Gastrocnemius medialis (tissue), 4 donors: ENCODE measurements at places on chromosomes 3 and 15. TPM values are rescaled to one million over a fixed set of nuclear protein-coding genes. Genes with fewer than 3 reads are reported as not detected.

- peaks cover 9% of the 10 kb centered on the region for H3K36me3 ChIP-seq
- H3K4me3 ChIP-seq: no peak overlapping the region
- H3K4me1 ChIP-seq: no peaks in the 10 kb centered on the region
Observed at GRCh38 chr3:132592216-132592615, 4.9 kb upstream of the ACKR4 start.

DNA sequence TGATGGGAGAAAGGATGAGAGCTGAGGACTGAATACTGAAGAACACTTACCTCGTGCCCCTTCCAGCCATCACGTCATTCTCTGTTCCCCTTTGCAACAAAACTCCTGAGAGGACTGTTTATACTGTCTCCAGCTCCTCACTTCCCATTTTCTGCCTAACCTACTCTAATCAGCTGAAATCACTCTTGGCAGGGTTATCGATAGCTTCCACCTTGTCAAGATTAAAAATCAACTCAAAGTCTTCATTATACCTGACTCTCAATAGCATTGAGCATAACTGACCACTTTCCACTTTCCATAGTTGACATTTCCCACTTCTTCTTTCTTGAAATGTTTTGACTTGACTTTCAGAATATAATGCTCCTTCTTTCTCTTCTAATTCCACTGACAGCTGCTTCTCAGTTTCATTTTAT lies 4.3 kb downstream of the BTBD1 start:
- no peaks in the 10 kb centered on the region for H3K27me3 ChIP-seq
- peak overlapping the region; percentile 78 for H3K4me3 ChIP-seq
- H3K27ac ChIP-seq: peak overlapping the region; percentile 87
- H3K36me3 ChIP-seq: no peaks in the 10 kb centered on the region
- H3K4me1 ChIP-seq: peaks cover 64% of the 10 kb centered on the region

DNA sequence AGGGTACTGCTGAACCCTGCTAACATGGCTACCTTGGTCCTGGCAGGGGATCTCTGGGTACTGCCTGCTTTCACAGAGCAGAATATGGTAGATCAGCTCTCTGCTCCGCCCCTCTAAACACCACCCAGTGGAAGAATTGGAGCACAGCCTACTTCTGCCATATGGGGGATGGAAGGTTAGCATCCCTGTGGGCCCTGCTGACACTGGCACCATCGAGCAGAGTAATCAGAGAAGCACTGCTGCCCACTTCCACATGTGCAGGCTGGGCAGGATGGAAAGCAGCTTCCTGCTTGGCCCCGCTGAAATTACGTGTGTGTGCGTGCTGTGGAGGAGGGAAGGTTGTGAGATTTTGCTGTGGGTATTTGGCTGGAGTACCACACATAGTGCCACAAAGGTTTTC lies 24.8 kb downstream of the CCR1 start:
- H3K36me3 ChIP-seq: no peaks in the 10 kb centered on the region
- no peak overlapping the region for H3K4me3 ChIP-seq
- H3K4me1 ChIP-seq: no peaks in the 10 kb centered on the region
- H3K27me3 ChIP-seq: no peaks in the 10 kb centered on the region

- no peaks in the 10 kb centered on the region for H3K36me3 ChIP-seq
- no peak for DNase-seq
- no peaks in the 10 kb centered on the region for H3K27me3 ChIP-seq
- no peak overlapping the region for H3K27ac ChIP-seq
- H3K4me3 ChIP-seq: no peak overlapping the region
Observed at GRCh38 chr3:17771177-17772017, 29.0 kb upstream of the TBC1D5 start.

DNA sequence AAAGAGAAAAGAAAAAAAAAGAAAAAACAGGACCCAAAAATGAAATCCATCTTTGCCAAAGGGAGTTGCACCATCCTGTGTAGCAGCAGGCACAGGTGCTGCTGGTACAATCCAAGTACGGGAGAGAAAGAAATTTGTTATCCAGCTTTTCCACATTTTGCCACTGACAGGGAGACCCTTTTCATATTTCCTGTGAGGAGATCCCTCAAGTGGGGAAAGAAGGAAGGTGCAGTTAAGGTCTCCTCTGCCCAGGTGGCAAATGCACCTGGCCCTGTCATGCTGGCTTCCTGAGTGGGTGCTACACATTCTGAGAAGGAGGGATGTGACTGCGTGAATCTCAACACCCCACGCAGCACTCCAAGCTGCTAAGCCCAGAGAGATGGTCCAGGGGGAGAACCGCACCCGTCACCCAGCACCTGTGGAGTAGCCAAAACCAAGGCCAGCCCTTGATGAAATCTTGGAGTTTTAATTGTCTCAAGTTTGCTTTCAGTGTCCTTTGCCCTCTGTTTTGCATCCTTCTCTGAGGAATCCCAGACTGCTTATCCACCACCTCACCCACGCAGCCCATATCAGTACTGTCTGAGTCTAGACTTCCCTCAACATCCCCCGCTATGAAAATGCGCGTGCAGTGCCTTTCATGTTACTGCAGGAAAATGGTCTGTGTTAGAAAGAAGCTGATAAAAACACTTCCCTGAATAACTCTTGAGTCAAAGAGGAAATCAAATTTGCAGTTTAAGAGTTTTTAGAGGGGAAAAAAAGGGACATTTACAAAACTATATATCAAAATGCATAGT lies 141.9 kb upstream of the THBS1 start:
- H3K27ac ChIP-seq: no peak overlapping the region
- no peaks in the 10 kb centered on the region for H3K36me3 ChIP-seq
- no peaks in the 10 kb centered on the region for H3K27me3 ChIP-seq

PIGZ gene
- total RNA-seq: 2.3 TPM

INO80 gene
- total RNA-seq: 29.5 TPM

- H3K4me1 ChIP-seq: peaks cover 11% of the 10 kb centered on the region
- H3K4me3 ChIP-seq: no peak overlapping the region
- no peak for DNase-seq
- no peaks in the 10 kb centered on the region for H3K27me3 ChIP-seq
- H3K27ac ChIP-seq: no peak overlapping the region
Observed at GRCh38 chr3:177051411-177051810, 145.9 kb downstream of the TBL1XR1 start.

DNA sequence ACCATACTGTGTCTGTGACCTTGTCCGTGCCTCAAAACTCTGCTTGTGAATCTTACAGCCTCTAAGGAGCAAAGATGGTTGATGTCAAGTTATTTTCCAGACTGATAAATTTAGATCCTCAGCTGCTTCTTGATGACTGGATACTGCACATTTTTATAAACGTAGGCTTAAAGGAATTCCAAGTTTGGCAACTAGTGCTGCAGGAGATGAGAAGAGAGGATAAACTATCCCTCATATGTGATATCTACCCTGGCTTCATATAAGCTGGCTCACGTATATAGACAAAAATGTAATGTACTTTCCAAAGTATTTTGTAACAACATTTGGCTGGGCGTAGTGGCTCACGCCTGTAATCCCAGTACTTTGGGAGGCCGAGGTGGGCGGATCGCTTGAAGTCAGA lies 89.6 kb downstream of the GMPS start:
- no peaks in the 10 kb centered on the region for H3K27me3 ChIP-seq
- H3K27ac ChIP-seq: no peak overlapping the region
- H3K4me3 ChIP-seq: no peak overlapping the region
- no peaks in the 10 kb centered on the region for H3K4me1 ChIP-seq
- DNase-seq: no peak

- H3K36me3 ChIP-seq: no peaks in the 10 kb centered on the region
- H3K27ac ChIP-seq: no peak overlapping the region
- no peak for DNase-seq
- H3K27me3 ChIP-seq: no peaks in the 10 kb centered on the region
- H3K4me1 ChIP-seq: no peaks in the 10 kb centered on the region
- H3K4me3 ChIP-seq: no peak overlapping the region
Observed at GRCh38 chr3:28853830-28854229, 427.0 kb upstream of the RBMS3 start.

HES1 gene
- total RNA-seq: 38.3 TPM

DNA sequence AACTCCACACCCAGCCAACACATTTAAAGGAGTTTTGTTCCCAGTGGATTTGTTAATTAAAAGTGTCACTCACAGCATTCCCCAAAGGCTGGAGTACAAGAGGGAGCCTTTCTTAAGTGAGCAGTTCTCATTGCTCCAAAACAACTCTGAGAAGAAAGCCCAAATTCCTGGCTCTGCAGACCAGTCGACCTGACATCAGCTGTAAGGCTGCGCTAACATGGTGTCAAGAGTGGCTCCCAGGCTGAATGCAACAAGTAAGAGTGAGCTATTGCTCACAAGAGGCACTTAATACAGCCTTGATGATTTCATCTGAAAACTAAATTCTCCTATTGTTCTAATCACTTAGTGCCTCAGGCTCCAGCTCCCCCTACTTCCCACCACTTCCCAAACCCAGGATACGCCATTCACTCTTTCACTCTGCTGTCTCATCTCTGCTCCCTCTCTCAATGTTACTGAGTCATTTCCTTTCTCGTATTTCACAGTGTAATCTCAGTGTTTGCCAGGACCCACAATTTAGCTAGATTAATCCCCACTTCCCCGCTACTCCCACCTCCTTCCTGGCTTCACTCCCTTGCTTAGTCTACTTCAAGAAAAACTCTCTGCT lies 81.8 kb downstream of the WWTR1 start:
- H3K36me3 ChIP-seq: no peaks in the 10 kb centered on the region
- DNase-seq: no peak
- H3K27ac ChIP-seq: peak overlapping the region; percentile 72
- H3K4me1 ChIP-seq: peaks cover 90% of the 10 kb centered on the region

GRCh38 chr3:138850151-138850550 lies 15.4 kb upstream of the PIK3CB start:
- H3K27ac ChIP-seq: no peak overlapping the region
- H3K27me3 ChIP-seq: no peaks in the 10 kb centered on the region
- DNase-seq: no peak

DNA sequence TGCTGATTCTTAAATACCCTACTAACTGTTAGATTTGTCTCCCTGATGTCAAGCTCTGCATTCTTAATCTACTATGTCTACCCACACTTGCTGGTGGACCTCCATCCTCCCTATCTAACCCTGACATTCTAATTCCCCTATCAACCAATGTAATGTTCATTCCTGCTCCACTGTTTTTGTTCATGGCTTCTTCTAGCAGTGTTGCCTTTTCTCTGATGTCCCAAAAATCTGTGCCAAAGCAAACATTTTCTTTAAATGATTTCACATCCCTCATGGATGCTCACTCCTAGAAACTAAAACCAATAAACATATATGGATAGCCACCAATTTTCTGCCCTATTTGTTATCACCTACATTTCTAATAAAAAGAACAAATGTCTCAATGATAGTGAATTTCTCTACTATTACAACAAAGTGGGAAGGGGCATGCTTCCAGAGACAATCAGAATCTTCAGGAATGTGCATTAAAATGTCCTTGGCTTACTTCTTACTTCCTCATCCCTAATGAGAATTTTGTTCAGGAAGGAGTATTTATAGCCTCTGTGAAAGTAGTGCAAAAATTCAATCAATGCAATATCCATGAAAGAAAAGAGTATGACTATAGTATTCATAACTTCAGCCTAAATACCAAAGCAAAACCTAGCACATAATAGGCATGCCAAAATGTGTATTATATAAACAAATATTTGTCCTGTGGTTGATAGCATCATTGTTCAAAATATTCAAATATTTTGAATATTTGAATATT lies 273.3 kb downstream of the ZNF385D start:
- no peak overlapping the region for H3K4me3 ChIP-seq
- H3K36me3 ChIP-seq: no peaks in the 10 kb centered on the region
- no peaks in the 10 kb centered on the region for H3K4me1 ChIP-seq

DNA sequence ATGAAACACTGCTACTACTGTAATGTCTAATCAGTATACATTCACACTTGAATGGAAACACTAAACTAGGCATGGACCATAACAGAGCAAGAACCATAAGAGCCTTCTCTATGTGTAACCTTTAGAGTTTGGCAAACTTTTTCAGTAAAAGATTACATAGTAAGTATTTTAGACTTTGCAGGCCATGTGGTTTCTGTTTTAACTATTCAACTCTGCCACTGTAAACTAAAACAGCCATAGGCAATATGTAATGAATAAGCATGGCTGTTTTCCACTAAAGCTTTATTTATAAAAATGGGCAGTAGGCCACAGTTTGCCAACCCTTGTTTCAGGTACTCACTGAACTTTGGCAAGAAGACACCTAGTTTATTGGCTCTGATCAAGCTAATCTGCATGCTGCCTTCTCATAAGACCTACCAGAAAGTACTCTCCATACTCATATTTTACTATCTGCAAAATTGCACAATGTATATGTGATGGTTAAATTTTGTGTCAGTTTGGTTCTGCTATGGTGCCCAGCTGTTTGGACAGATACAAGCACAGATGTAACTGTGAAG lies 46.0 kb downstream of the UACA start:
- H3K27ac ChIP-seq: peak overlapping the region; percentile 81
- no peak overlapping the region for H3K4me3 ChIP-seq
- H3K27me3 ChIP-seq: no peaks in the 10 kb centered on the region
- no peak for DNase-seq
- H3K36me3 ChIP-seq: no peaks in the 10 kb centered on the region

LRRK1 gene
- 5.6 TPM for total RNA-seq

DNA sequence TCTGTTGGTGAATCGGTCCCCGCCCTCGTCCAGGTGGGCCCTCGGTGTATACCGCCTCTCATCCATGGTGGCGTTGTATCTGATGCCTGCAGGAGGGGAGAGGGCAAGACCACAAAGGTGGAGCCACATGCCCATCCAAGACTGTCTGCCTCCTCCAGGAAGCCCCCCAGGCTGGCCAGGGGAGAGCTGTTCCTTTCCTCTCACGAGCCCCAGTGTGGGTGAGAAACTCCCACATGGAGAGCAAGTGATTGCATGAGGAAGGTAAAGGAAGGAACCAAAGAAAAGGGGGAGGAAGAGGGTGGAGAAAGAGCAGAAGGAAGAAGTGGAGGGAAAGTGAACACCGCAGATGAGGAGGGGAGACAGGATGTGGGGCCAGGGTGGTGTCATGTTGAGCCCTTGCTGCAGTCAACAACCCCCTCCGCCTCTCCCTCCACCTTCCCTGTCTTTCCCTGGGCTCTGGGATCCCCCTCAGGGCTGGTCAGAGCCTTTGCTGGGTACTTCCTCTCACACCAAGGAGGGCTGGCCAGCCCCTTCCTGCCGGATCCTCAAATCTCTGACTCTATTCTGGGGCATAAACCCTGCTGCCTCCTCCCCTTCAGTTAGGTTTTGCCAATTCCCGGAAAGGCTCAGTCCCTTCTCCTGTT lies 49.3 kb downstream of the FEM1B start:
- H3K4me1 ChIP-seq: no peaks in the 10 kb centered on the region
- no peak overlapping the region for H3K4me3 ChIP-seq
- H3K27ac ChIP-seq: no peak overlapping the region
- DNase-seq: no peak
- no peaks in the 10 kb centered on the region for H3K36me3 ChIP-seq

DNA sequence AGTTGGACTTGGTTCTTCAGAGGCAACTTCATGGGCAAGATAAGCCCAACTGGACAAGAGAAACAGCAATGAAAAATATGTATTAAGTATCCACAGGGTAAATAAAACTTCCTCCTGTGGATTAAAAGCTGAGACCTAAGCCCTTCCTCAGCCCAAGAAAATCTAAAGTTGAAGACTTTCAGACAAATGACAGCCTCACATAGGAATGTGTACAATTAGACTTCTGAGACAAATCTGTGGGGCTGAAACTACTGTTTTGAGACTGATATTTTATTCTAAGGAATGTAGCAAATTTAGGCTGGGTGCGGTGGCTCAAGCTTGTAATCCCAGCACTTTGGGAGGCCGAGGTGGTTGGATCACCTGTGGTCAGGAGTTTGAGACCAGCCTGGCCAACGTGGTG lies 74.2 kb upstream of the IL12A start:
- no peaks in the 10 kb centered on the region for H3K36me3 ChIP-seq
- no peak overlapping the region for H3K4me3 ChIP-seq
- H3K27me3 ChIP-seq: no peaks in the 10 kb centered on the region
- peaks cover 4% of the 10 kb centered on the region for H3K4me1 ChIP-seq
- no peak overlapping the region for H3K27ac ChIP-seq
- no peak for DNase-seq

DUOX1 gene
- 0.13 TPM for total RNA-seq
